ENCODE measurements at places on chromosomes 11 and 22. TPM values are rescaled to one million over a fixed set of nuclear protein-coding genes. Genes with fewer than 3 reads are reported as not detected.

Gene MMP12
- not detected for polyA plus RNA-seq

Gene APOL3
- polyA plus RNA-seq, result not detected

Gene OLFML1
- 1.5 TPM for polyA plus RNA-seq

Gene SLC35E4
- polyA plus RNA-seq, result 3.6 TPM

Gene OR10D3
- polyA plus RNA-seq, result not detected

Gene FAM181B
- 1.6 TPM for polyA plus RNA-seq

Gene NPTXR
- polyA plus RNA-seq, result 9.8 TPM

Gene MPZL3
- 5.1 TPM for polyA plus RNA-seq

Gene FLRT1
- polyA plus RNA-seq, result not detected

Gene SAA1
- polyA plus RNA-seq, result not detected

Gene TRIM48
- polyA plus RNA-seq, result not detected

Data from Purkinje cell (primary cell).